ENCODE measurements at places on chromosomes 3 and 15.

- DNase-seq: no peak
These were observed 190.7 kb upstream of the CD96 start for GRCh38 chr3:111351334-111351733.

- no peak for DNase-seq
These were observed 6.3 kb downstream of the GORASP1 start for GRCh38 chr3:39101022-39101689.

GRCh38 chr3:127028781-127029657 lies 46.1 kb downstream of the PLXNA1 start:
- DNase-seq: no peak

- no peak for DNase-seq
These were observed 30.2 kb downstream of the EIF4E3 start for GRCh38 chr3:71695000-71695482.

GRCh38 chr3:169148448-169149348 lies 514.8 kb downstream of the MECOM start:
- DNase-seq: no peak

DNA sequence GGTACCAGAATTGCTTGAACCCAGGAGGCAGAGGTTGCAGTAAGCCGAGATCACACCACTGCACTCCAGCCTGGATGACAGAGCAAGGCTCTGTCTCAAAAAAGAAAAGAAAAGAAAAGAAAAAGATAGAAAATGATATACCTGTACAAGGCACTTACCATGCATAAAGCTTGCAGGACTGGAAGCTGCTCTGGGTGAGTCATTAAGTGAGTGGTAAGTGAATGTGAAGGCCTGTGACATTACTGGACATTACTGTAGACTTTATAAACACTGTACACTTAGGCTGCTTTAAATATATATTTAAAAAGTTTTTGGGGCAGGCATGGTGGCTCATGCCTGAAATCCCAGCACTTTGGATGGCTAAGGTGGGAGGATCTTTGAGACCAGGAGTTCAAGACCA lies 99.2 kb downstream of the SLMAP start:
- no peak for DNase-seq

DNA sequence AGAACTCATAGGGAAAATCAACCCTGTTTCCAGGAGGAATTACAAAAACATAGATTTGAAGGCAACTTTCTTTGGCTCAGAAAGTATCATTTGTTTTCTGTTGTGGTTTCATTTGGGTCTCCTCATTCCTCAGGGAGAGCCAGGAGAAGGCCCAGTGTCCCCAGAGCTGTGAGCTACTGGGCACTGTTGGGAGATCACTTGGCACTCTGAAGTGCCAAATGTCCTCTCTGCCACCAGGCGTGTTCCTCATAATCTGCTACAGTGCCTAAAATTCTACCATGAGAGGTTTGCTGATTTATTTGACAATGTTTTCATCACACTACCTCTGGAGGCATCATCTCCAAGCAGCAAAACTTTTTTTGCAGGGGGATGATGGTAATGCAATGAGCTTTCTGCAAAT lies 17.4 kb upstream of the TNFAIP8L3 start:
- no peak for DNase-seq

- DNase-seq: peak; percentile 20
These were observed 9.5 kb downstream of the CHSY1 start for GRCh38 chr15:101242160-101242998.

DNA sequence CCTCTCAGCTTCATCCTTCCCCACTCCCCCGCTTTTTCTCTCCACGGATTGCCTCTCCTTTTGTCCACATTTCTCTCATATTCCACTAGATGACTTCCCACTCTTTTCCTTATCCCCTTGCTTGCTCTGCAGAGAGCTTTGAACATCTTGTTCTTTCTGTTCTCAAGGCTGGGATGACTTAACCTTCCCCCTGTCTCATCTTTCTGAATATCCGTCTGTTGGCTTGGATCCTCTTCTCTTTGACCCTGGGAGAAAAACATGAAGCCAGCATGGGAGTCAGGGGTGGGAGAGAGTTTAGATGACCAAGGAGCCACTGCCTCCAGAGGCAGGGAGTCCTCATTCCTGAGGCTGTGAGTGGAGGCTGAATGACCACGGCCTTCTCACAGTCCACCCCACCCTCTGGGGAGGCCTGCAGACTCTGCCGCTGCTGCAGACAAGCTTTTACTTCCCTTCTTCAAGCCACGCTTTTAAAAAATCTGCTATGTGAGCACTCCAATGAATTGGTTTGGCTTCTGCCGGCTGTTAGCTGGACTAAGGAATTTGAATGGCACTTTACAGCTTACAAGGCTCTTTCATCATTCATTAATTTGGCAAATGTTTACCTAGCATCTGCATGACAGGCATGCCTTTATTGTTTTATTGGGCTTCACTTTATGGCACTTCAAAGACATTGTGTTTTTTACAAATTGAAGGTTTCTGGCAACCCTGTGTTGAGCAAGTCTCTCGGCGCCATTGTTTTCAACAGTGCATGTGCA lies 111.6 kb upstream of the SLC6A6 start:
- no peak for DNase-seq

- no peak for DNase-seq
These were observed 8.8 kb downstream of the NEK10 start for GRCh38 chr3:27360113-27361078.

DNA sequence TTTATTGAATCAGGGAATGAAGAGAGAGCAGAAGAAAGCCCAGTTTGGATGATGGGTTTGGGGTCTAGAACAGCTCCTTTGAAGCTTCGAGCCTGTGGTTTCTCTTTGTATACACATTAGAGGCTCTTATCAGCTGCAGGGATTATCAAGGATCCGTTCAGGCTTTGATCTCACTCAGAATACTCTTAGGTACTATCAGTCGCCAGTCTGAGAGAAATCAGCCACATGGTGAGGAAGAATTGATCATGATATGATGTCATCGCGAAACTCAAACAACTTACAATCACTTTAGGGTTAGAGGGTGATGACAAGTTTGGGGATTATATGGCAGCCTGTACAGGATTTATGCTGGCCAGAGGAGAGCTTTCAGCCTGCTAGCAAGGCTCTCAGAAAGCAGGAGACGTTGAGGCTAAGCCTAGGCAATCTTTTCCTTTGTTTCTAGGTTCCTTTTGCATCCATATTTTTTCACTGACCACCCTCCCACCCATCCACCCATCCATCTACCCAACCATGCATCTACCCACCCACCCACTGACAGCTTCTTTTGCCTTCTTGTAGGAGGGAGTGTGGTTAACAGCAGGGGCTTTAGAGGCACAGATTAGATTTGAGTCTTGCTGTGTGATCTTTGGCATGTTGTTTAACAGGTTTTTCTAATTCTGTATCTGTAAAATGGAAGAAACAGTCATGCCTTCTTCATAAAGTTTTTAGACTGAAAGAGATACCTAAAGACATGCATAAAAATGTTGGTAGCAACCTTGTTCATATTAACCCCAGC lies 330.4 kb upstream of the LRRFIP2 start:
- no peak for DNase-seq

DNA sequence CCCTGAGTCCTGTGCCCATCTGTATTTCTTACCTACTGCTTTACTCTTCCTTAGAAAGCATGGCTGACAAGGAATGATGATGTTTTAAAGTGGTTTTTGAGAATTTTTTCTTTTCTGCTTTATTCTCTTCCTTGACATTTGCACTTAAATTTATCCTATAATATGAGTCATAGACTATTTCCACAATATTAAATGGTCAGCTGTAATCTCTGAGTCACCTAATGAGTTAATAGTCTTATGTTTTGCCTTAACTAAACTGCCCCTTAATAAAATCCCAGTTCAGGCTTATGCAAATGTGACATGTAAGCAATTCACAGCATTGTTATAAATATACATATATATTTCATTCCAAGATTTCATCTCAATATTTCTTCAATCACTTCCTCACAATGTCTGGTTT lies 23.8 kb downstream of the MEIS2 start:
- no peak for DNase-seq

- DNase-seq: no peak
These were observed 126.1 kb upstream of the TNIK start for GRCh38 chr3:171586274-171586673.

DNA sequence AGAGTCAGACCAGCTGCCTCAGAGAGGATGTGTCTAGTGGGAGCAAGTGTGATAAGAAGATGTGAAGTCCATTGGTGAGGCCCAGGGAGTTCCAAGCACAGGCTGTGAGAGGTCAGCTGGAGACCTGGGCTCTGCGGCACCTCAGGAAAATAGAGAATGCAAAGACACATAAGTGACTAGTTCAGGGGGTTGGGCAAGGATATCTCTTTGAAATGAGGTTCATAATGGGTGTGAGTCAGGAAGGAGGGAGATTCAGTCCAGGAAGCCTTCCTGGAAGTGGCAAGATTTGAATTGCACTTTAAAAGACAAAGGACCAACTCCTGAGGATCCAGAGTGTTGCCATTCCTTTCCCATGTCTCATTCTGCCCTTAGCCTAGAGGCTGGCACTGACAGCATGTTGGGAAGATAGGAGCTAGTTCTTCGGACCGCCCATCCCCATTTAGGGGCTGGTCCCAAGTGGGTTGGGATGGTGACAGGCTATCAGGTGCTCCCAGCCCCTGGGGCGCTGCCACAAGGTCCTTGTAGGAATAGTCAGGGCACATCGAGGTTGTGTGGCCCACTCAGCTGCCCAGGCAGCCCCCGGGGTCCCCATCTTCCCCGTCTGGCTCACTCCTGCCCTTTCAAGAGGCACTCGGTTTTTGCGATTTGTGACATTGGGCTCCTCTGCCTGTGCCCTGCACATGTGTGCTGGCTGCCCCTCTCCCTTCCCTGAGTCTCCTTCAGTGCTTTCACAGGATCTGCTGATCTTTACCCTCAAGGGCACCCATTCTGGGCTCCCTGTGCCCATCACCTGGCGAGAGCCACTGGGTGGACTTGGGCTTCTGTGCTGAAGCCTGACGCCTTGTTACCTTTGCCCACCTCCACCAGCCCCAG lies 23.7 kb downstream of the ESYT3 start:
- DNase-seq: no peak

DNA sequence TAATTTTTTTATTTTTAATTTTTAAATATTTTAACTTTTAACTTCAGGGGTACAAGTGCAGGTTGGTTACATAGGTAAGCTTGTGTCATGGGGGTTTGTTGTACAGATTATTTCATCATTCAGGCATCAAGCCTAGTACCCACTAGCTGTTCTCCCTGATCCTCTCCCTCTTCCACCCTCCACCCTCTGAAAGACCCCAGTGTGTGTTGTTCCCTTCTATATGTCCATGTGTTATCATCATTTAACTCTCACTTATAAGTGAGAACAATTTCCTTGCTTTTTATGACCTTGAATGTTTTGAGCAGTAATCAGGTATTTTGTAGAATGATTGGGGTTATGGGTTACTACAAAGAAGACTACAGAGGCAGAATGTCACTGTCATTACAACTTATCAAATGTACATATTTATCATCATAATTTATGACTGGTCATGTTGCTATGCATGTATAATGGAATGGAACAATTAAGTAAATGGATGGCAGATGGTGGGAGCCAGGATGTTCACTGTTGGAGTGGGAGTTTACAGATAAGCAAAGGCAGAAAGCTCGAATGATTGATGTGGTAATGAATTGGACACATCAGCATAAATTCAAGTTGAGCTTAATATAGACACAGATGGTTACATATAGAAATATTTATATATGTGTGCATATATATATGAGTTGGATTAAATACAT lies 563.8 kb upstream of the ROBO1 start:
- DNase-seq: no peak

GRCh38 chr3:97306226-97306625 lies 458.3 kb upstream of the ARL6 start:
- DNase-seq: no peak

Measured in activated T-helper 1 cell treated with anti-CD3 and anti-CD28 coated beads, Interleukin-2, amount 50 U/mL, for 16 hours (primary cell).